Endodermal cell (in vitro differentiated cells): ENCODE measurements at places on chromosomes 1 and 21. TPM values are rescaled to one million over a fixed set of nuclear protein-coding genes. Genes with fewer than 3 reads are reported as not detected.

DNA sequence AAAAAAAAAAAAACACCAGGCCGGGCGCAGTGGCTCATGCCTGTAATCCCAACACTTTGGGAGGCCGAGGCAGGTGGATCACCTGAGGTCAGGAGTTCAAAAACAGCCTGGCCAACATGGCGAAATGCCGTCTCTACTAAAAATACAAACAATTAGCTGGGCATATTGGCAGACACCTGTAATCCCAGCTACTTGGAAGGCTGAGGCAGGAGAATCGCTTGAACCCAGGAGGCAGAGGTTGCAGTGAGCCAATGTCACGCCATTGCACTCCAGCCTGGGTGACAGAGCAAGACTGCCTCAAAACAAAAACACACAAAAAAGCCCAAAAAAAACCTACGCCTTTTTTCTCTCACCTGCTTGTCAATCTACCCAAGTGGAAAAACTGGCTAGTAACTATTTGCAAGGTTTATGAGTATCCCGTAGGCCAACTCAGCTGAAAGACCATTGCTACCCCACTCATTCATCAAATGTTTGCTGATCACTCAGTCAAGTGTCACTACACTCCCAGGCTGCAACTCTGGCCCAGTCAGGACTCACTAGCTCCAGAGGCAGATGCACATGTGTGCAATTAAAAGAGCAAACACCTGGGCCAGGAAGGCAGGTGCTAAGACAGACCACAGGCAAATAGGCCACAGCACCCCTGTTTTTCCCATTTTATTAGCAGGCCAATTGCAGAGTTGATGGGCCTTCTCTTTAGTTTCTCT lies 2.0 kb downstream of the CSRP1 start:
- DNase-seq = no peak
- H3K4me3 ChIP-seq = no peak overlapping the region
- H3K4me1 ChIP-seq = peaks cover 18% of the 10 kb centered on the region
- no peaks in the 10 kb centered on the region for H3K36me3 ChIP-seq
- no peaks in the 10 kb centered on the region for H3K27me3 ChIP-seq

DNA sequence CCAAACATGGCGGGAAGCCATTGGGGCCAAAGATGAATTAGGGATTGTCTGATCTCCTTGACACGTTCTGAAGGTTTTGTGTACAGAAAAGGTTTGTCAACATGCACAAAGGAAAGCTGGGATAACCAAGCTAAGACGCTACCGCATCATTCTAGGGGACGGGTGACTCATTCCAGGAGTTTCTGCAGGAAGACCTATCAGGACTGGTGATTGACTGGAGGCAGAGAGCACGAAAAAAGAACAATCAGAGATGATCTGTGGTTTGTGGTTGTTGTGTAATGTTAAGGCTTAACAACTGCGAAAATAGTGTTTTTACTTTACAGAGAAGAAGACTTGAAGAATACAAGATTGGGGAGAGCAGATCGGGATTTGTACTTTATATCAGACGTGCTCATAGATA lies 22.2 kb upstream of the ERG start:
- no peak for DNase-seq
- H3K4me1 ChIP-seq = no peaks in the 10 kb centered on the region
- H3K36me3 ChIP-seq = no peaks in the 10 kb centered on the region

DNA sequence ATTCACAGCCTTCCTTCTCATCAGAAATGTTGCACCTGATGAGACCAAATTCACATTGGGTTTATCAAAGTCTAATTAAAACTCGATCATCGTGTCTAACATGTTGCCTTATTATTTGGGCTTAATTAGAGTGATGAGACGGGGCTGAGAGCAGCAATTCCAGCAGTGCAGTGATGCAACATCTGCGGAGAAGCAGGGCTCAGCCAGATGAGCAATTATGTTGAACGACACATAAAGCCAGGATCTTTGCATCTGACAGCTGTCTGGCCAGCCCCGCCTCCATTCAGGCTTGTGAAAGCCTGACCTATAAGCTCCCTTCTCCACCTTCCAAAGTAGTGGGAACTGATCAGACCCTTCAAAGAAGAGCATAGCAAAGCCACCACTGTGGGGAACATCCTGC lies 109.8 kb downstream of the C1orf94 start:
- H3K36me3 ChIP-seq = no peaks in the 10 kb centered on the region
- H3K4me3 ChIP-seq = no peak overlapping the region
- no peak for DNase-seq
- no peak overlapping the region for H3K27ac ChIP-seq

- H3K36me3 ChIP-seq = no peaks in the 10 kb centered on the region
- H3K27me3 ChIP-seq = no peaks in the 10 kb centered on the region
Measured at GRCh38 chr1:114956570-114956969, 73.1 kb upstream of the TSHB start.

- no peaks in the 10 kb centered on the region for H3K36me3 ChIP-seq
- no peak overlapping the region for H3K27ac ChIP-seq
- peaks cover 94% of the 10 kb centered on the region for H3K27me3 ChIP-seq
- peaks cover 7% of the 10 kb centered on the region for H3K4me1 ChIP-seq
- peak; percentile 94 for DNase-seq
Measured at GRCh38 chr1:20402585-20403422, 83.2 kb downstream of the CAMK2N1 start.

DNA sequence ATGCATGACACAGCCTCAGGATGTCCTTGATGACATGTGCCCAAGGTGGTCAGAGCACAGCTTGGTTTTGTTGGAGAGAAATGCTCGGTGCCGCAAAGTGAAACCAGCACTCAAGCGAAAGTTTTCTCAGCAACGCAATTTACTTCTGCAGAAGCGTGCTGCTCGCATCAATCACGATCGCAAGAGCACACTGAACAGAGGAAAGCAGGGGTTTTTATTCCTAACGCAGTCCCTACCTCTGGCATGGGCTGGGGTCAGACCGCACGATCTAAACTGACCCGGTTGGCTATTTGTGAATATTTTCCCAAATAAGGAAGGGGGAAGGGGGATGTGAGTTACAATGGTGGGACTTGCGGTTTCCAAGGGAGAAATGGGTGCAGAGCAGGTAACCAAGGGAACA lies 809 bp upstream of the ZNF669 start:
- H3K4me3 ChIP-seq = peak overlapping the region; percentile 65
- H3K27me3 ChIP-seq = no peaks in the 10 kb centered on the region
- no peak for DNase-seq
- no peak overlapping the region for H3K27ac ChIP-seq
- H3K4me1 ChIP-seq = no peaks in the 10 kb centered on the region

DNA sequence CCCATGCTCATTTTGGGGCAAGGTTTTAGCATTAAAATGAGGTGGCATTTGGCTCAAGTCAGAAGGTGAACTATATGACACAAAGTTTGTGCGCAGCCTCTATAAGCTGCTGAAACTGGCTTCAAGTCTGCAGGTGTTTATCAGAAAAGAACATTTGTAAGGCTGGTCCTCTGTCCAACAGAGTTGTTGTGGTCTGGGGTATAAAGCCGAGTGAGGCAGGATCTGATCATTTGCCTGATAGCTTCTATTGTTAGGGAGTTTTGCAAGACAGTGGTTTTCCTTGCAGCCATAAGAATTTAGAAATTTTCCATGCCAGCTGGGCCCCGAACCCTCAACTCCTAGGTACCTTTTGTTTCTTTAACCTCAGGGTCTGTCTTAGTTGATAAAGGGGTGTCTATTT lies 130.8 kb downstream of the PGBD5 start:
- DNase-seq = no peak
- H3K27ac ChIP-seq = no peak overlapping the region
- no peaks in the 10 kb centered on the region for H3K27me3 ChIP-seq
- H3K4me3 ChIP-seq = no peak overlapping the region
- no peaks in the 10 kb centered on the region for H3K36me3 ChIP-seq

- DNase-seq = no peak
- H3K27me3 ChIP-seq = no peaks in the 10 kb centered on the region
- no peak overlapping the region for H3K4me3 ChIP-seq
- no peak overlapping the region for H3K27ac ChIP-seq
- peaks cover 62% of the 10 kb centered on the region for H3K36me3 ChIP-seq
Measured at GRCh38 chr1:212074313-212074712, 38.8 kb downstream of the DTL start.

- H3K27me3 ChIP-seq = no peaks in the 10 kb centered on the region
- no peaks in the 10 kb centered on the region for H3K4me1 ChIP-seq
- H3K27ac ChIP-seq = no peak overlapping the region
- DNase-seq = no peak
Measured at GRCh38 chr1:80403471-80403893, 1397.0 kb upstream of the ADGRL4 start.

The TRMT13 gene
- 12.6 and 18.9 TPM in 2 replicates for total RNA-seq

The RASSF5 gene
- total RNA-seq = 0.15 to 0.42 TPM (median 0.20 TPM) in 3 replicates
